ENCODE measurements at places on chromosomes 4 and X.

GRCh38 chrX:95953564-95953963 is 731.1 kb upstream of the DIAPH2 start:
- DNase-seq = no peak

DNA sequence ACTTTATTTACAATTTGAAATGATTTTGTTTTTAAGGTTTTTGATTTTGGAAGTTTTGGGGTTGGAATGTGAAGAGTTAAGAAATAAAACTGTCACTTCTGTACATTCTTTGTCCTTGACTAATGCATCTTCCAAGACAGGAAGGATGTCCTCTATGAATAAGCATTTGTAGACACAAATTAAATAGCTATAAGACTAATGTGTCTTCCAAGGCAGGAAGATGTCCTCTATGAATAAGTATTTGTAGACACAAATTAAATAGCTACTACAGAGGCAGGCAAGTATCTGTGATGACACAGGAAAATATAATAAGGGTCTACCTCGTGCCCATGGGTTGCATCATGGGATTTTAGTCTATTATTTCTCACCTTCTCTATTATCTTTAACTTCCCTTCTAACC is 14.5 kb downstream of the PRSS48 start:
- DNase-seq = no peak

DNA sequence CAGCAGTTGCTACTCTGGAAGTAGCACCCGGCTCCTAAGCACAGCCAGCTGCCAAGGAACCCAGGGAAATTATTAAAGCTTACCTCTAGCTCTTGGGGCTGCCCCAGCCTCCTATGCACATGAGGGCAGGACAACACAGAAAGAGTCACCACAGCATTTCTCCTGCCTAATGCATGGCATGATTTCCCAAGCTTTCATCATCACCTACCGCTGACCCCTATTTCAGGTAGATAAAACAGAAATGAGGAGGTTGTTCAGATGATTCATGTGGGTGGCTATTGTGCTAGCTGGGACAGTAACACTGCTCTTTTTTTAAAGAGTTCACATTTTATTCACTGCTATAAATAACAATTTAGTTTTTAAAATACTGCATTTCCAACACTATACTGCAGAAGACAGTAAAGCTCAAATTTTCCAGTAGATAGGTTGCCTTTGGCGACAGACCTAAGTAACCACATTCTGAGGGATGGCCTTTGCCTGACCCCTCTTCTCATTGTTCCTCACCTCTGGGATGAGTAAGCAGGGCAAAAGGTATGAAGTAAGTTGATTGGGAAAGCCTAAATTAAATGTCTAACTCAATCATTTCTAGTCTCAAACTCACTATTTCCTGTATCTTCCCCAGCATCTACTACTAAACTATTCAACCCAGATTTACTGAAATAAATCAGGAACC is 16.7 kb downstream of the CASK start:
- DNase-seq = no peak

- DNase-seq = no peak
Observed at GRCh38 chr4:153036931-153037482, 100.9 kb downstream of the FHDC1 start.

DNA sequence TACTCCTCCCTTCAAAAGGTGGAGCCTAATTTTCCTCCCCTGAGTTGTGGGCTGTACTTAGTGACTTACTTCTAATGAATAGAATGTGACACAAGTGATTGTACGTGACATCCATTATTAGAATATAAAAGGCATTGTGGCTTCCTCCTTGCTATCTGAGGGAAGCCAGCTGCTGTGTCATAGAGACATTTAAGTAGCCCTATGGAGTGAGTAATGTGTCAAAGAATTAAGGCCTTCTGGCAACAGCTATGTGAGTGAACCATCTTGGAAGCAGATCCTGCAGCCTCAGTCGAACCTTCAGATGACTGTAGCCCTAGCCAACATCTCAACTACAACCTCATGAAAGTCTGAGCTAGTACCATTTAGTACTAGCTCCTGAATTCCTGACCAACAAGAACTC is 76.1 kb downstream of the BCOR start:
- DNase-seq = no peak

DNA sequence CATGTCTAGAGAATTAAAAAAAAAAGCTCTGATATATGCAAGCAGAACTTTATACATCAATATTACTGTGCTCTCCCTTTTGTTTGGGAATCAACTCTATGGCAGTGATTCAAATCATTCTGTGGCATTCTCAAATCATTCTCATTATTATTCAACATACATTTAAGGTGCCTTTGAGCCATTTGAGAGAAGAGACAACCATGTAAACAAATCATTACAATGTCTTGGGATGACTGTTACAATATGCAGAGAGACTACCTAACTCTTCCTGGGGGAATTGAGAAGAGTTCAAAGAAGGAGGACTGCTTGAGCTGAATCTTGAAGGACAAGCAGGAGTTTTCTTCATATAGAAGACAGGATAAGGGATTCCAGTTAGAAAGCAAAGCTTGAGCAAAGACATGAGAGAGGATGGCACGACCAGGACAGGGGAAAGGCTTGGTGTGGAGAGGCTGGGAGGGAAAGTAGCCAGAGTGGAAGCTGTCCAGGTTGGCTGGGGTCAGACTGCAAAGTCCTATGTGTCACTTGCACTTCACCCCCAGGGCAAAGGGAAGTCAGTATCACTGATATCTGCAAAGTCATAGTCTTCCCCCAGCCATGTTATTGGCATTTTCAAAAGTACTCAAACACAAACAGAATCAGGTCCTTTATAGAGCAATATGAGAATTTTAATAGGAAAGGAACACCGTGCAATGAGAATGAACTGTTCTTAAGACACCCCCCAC is 9.0 kb downstream of the SEC24D start:
- DNase-seq = no peak

DNA sequence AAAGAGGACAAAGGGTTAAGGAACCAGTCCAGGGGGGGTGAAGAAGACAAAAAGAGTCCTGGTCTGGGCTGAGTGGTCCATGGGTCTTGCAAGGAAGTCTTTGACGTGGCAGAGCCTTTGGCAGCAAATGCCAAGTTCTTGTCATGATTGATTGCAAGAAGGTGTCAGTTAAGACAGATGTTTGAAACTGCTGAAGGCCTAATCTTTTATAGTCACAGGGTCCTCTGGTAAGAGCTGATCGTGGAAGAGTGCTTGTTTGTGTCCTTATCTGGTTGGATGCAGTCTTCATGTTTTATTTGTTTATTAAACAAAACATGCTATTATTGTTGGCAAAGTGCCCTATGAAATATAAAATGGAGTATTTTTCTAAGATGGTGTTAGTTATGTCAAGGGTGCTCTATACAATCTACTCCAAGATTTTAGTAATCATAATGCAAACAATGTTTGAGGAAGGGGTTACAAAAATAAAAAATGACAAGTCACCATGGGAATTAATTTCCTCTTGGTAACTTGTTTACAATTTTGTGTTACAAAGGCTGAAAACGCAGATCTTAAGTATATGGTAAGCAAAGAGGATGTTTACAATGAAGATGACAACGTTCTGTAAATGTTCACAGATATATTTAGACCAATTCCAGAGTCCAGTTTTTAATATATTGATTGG is 85.9 kb downstream of the MAGED4 start:
- DNase-seq = no peak

Measured in vagina (tissue), 2 donors.